Ureter (tissue), 1 donor: ENCODE measurements at places on chromosomes 6 and 20.

- DNase-seq, result no peak
These were observed 670.0 kb downstream of the DHX35 start for GRCh38 chr20:39632176-39632575.

GRCh38 chr6:134840086-134840867 is 109.6 kb downstream of the ALDH8A1 start:
- no peak for DNase-seq

DNA sequence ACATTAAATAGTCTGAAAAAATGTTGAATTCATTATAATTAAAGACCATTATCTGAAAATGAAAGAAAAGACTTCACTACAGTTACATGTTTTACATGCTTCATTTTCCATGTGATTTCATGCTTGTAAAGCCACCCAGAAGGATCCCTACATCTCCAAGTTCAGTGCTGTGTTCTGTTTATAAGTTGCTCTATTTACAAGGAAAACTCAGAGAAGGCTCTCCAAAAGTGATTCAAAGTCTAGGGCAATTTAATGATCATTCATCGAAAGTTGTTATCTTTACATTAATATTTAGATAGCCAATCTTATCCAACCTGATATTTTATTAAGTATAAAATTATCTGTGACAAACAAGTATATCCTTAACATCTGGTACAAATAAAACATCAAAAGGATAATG is 494.9 kb upstream of the RNF217 start:
- DNase-seq, result no peak

- no peak for DNase-seq
These were observed 13.3 kb upstream of the ENPP5 start for GRCh38 chr6:46184114-46184513.

DNA sequence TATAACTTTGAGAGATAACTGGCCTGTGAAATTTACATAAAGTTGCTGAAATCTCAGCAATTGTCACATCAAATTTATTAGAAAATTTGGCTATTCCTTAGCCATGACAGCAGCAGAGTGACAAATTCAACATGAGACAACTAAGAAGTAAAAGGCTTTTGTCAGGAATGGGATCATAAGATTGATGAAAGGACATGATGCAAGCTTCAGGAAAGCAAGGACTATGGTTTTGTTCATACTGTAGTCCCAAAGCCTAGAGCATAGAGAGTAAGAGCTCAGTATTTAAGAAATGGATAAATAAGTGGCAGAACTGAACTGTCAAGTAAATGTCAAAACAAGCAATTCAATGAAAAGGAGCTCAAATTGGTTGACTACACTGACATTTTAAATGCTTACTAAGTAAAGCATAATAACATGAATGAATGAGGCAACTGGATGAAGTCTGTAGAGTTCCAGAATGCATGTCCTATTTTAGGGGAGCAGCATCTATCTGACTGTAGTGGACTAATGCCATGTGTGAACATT is 12.6 kb downstream of the PGM3 start:
- DNase-seq, result no peak

GRCh38 chr6:170160031-170160627 is 130.7 kb downstream of the DLL1 start:
- DNase-seq, result no peak
